ENCODE measurements at places on chromosomes 12 and 14.
A peak's percentile ranks its signal among the peaks of the same experiment; 100 is the strongest.

DNA sequence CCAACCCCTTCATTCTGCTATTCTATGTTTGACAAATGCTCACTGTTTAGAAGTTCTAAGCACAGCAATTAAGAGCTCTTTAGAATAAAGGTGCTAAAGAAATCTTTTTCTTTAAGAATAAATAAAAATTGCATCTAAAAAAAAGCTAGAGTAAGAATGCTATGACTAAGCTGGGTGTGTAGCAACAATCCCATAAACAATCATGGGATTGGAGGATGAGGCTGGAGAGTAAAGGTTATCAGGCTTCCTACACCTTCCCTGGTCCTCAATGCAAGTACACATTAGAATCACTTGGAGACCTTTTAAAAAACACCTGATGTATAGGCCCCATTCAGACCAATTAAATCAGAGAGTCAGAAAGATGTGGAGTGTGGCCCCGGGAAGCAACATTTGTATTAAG is 88.3 kb downstream of the CIT start:
- peak; percentile 36 for DNase-seq

DNA sequence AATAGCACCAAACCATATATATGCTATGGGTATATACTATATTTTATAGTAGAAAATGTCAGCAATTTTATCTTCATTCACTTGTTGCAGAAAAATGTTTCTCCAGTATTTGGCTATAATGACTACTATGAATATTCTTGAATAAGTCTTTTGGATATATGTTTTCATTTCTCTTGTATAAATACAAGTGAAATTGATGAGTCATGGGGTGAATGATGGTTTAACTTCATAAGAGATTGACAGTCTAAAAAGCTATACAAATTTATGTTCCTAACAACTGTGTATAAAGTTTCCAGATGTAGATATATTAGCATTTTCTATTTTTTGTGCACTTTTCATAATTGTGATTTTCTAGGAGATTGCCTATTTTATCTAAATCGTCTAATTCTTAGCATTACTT is 714.8 kb downstream of the TRHDE start:
- no peak for DNase-seq

DNA sequence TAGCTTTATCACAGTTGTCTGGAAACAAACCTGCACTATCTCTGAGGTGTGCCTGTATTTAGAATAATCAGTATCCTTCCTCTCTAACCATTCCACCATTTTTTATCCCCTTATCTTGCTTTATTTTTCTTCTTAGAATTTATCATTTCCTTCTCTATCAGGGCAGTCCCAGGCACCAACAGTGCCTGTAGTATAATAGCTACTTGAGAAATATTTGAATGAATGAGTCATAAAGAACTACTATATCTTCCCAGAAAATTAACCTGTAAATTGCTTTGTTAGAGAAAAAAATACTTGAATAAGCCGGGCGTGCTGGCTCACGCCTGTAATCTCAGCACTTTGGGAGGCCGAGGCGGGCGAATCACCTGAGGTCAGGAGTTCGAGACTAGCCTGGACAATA is 21.2 kb upstream of the FOXJ2 start:
- no peak for DNase-seq

DNA sequence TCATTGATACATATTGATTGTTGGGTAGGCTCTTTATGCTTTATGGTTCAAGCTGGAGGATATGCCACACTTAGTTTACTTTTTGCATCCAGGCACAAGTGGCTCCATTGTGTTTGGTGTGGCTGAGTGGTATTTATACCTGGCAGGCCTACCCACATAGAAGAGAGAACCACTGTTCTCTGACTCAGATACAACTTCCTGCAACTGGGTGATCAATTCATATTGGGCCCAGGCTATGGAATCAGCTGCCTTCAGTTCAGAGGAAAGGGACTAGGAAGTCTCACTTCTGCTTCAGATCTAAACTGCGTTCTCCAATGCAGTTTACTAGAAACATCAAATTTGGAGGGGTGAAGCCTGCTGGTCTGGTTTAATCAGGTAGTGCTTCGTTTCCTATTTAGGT is 49.8 kb upstream of the LRRK2 start:
- DNase-seq, result no peak

GRCh38 chr14:69548566-69548965 is 26.1 kb downstream of the CCDC177 start:
- no peak for DNase-seq

- no peak for DNase-seq
These were observed 69.3 kb downstream of the EEA1 start for GRCh38 chr12:92859650-92860386.

DNA sequence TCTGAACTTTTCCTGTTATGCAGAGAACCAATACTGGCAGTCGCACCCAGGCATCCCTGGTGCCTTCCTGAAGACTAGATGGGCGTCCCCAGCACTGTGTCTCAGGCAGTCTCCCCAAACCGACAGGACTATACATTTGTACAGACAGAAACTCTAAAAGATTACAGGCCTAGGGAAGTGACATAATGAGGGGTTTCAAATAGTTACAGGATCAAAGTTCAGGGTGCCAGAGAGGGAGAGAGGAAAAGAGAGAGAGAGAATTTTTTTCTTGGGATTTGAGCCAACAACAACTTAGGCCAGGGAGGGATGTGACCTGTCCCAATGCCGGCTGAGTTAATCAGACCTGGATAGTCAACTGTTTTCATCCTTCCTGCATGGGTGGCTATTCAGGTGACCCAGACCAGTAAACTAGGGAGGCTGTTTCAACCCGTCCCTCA is 9.3 kb upstream of the GMFB start:
- no peak for DNase-seq

DNA sequence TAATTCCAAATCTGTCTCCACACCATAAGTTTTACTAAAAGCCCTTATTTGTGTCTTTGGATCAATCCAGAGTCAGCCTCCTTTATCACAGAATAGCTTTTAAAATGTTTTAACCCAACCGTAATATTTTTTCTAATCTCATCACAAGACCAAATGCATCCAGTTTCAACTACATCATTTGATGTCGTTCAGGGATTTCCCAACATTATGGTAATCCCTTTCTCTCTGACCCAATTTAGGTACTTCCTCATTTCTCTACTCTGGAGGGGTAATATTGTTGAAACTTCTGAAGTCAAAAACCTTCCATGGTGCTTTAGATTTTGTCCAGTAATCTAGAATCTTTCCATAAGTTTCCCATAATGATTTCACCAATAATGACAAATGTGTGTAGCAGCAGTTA is 596.8 kb downstream of the SOX5 start:
- DNase-seq, result no peak

DNA sequence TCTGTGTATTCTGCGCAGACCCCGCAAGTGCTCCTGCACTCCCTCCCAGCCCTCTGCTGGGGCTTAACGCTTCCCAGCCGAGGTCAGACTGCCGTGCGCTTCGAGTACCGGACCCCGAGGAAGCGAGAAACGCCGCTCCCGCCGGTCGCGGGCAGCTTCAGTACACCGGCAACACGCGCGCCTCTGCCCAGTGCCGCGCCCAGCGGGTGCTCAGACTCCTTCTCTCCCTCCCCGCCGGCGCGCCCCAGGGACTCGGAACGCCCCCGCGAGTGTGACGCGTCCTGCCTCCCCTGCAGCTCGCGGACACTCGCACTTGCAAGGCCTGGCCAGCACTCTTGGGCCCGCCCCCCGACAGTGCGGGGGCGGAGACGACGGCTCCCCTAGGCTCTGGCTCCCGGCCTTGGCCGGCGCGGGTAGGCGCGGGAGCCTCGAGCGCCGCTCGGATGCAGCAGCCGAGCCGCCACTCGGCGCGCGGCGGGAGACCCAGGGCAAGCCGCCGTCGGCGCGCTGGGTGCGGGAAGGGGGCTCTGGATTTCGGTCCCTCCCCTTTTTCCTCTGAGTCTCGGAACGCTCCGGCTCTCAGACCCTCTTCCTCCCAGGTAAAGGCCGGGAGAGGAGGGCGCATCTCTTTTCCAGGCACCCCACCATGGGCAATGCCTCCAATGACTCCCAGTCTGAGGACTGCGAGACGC is at the start of gene PTGER2:
TSS of gene PTGER2 (plus strand) at position 410 of the 692 bp plus-strand sequence. CDS start at position 647, 237 bp downstream.
- DNase-seq, result peak; percentile 91

- no peak for DNase-seq
These were observed 39.9 kb downstream of the MMAB start for GRCh38 chr12:109533487-109533740.

GRCh38 chr12:128797119-128798118 is 26.3 kb downstream of the SLC15A4 start:
- no peak for DNase-seq

- DNase-seq, result no peak
These were observed 25.0 kb downstream of the HIF1A start for GRCh38 chr14:61720294-61720661.

GRCh38 chr12:2845280-2845679 is 10.4 kb upstream of the NRIP2 start:
- DNase-seq, result peak; percentile 70

GRCh38 chr12:70543444-70543843 is 93.8 kb downstream of the PTPRB start:
- peak; percentile 95 for DNase-seq

DNA sequence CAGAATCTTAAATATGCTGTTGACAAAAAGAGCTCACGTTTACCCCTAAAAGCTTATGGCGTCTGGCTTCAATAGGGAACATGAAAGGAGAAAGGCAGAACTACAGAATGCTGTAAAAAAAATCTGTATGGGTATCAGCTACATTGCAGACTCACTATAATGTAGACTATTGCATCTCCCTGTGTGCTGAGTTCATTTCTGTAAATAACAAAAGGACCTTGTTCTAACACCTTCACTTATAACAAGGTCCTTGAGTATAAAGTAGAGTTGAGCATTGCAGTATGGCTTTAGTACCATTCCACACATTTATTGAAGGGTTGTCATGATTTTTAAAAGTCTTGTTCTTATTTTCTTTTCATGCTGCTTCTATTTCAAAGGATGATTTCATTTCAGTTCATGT is 165.3 kb downstream of the NPAS3 start:
- DNase-seq, result no peak

DNA sequence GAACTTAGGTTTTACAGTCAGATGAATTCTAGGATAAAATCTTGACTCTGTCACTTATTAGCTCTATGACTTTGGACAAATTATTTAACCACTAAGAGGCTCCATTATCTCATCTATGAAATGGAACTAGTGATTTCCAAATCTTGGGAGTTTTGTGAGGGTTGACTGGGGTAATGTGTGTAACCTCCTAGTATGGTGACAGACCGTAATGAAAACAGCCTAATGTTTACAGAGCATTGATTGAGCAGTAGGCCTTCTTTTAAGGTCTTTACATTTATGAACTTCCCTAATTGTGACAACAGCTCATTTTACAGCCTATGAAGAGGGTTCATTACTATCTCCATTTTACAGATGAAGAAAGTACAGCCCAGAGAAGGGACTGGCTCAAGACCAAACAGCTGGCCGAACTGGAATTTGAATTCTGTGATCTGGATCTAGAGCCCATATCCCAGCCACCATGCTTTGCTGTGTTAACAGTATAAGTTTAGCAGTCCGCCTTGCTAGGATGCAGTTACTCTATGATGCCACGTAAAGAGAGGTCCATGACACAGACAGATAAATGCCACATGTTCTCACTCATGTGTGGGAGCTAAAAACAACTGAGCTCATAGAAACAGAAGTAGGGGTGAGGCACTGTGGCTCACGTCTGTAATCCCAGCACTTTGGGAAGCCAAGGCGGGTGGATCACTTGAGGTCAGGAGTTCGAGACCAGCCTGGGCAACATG is 9.1 kb upstream of the FBXL14 start:
- no peak for DNase-seq

DNA sequence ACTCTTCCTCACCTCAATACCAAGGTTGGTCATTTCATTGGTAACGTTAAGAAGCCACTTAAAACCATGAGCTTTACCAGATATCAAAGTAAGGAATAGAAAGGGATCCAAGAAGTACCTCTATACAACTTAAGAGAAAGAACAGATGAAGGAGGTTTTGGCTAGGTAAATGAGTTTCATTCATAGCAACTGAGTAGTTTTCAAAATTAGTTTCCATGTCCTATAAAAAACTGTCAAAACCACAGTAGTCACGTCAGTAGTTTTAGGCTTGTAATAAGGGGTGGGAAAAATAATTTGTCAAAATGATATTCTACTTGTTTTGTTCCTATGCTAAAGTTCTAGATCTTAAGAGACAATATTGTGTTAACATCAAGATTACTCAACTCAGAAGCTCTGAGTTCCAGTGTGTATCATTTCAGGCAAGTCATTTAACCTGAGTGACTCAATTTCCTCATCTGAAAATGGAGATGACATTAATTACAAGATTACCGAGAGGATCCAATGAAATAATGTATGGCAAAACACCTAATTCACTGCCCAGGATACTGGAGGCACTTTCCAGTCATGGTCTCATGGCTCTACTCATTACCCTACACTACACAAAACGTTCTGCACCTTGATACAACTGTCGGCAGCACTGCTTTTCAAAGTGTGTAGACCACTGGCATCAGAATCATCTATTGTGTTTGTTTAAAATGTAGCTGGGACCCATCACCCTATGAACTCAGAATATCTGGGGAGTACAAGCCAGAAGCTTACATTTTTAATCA is 24.1 kb upstream of the SLC6A13 start:
- no peak for DNase-seq

GRCh38 chr12:48852734-48853688 is 1.0 kb upstream of the DDX23 start:
- peak; percentile 89 for DNase-seq

DNA sequence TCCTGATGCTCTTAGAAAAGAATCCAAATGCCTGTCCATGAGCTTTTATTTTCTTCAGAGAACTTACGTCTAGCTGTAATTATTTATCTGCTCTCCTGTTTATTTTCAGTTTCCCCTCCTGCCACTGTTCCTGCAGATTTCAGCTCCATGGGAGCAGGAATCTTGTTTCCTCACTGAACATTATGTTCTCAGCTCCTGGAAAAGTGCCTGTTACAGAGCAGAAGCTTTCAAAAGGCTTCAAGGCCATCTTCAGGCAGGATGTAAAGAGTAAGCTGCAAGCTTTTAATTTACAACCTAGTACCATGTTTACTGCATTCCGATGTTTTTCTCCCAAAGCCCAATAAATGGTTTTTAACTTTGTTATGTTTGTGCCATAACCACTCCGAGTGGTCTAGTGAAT is 98.4 kb upstream of the BTG1 start:
- DNase-seq, result no peak

DNA sequence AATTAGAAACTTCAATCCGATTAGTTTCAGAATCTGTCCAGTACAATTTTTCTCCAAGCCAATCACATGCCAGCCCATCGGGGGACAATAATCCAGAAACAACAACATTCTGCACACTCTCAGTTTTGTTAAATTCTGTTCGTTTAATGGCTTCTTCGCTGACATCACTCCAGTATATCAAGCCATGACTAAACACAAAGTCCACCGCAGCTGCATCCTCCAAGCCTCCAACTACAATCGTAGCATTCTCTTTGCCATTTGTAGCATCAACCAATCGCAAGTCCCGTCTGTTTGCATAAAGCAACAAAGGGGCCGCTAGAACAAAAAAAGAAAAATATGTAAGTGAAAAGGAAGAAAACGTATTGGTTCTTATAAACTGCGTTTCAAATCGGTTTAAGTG is 22.5 kb downstream of the LRP6 start:
- no peak for DNase-seq

DNA sequence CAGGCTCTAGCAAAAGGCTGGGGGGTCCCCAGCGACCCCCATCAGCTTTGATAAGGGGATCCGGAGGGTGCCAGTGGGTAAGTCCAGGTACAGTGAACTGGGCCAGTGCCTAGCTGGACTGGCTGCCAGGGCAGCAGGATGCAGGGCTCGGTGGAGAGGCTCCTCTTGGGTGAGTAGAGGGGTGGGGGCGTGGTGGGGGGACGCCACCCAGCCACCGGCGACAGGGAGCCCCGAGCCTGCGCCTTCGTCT is 171 bp downstream of the RAPGEF3 start:
- DNase-seq, result no peak
